Activated CD4-positive, CD25-positive, alpha-beta regulatory T cell treated with anti-CD3 and anti-CD28 coated beads, Interleukin-2, amount 50 U/mL, for 16 hours (primary cell): ENCODE measurements at places on chromosomes 12 and 14.
A peak's percentile ranks its signal among the peaks of the same experiment; 100 is the strongest.

- DNase-seq: peak; percentile 50
Observed at GRCh38 chr14:50830932-50831725, at the start of gene NIN. Gene NIN, minus strand, starts transcription at chr14:50831162. Its CDS starts 9,106 bp downstream, at chr14:50822056.

DNA sequence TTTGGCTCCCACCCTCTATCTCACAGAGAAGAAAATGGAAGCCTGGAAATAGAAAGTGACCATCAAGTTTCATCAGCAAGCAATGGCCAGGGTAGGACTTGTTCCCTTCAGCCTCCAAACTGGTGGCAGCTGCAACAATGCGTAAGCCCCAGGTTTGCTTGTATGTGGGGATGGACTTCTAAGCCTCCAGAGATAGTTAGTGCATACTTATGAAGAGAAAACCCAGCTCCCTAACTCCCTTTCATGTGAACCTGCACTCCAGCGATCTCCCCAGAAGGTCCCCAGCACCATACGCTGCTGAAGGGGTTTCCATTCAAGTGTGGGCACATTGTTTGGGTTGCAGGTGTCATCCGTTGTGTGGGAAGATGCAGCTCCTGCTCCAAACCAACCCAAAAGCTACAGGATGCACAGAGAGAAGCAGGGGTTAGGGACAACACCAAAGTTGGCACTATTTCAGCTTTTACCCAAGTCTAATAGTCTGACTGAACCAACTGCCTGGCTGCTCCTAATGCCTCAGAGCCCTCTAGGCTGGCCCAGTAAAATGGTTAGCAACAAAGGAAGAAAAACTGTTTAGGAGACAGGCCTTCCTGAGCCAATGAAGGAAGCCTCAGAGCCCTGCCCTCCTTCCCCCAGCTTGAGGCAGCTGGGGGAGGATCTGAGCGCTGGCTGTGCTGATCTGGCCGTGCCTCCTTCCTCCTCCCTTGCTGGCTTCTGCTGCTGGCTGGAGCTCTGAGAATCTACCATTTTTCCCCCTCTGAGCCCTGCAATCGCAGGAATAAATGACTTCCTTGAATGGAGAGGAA lies 12.3 kb downstream of the ZFP36L1 start:
- no peak for DNase-seq

GRCh38 chr12:53045696-53046045 lies 4.2 kb upstream of the TNS2 start:
- no peak for DNase-seq

DNA sequence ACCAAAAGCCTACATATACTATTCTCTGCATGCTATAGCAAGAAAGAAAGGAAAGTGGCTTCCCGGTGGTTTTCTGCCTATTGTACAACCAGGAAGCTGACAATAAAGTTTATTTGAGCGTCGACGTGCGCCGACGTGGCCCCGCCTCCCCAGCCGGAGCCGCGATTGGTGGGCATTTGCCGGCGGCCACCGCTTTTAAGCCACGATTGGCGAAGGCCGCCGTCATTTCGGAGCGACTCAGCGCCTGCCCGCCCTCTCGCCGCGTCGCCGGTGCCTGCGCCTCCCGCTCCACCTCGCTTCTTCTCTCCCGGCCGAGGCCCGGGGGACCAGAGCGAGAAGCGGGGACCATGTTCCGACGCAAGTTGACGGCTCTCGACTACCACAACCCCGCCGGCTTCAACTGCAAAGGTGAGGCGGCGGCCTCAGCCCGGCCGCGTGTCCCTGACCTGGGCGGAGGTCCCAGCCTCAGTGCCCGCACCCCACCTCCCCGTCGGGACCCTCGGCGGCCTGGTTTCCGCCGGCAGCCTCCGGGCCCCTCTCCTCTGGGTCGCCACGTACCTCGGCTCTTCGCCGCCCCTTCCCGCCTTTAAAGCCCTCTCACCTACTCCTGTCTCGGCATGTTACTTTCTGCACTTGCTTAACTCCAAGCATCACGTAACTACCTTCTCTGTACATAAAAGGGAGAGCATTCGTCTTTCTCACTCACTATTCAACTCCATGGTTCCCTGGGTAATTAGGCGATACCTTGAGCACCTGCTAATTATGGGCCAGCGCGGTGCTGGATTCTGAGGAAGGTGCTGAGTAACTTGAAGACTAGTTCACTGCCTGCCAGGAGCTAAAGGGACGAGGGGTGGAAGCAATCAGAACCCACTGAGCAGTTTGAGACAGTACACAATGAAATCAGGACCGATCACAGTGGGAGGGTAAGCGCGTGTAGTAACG lies at the start of gene RTRAF:
TSS of gene RTRAF (plus strand) at position 254 of the 942 bp plus-strand sequence. CDS start at position 348, 94 bp downstream.
- peak; percentile 81 for DNase-seq

DNA sequence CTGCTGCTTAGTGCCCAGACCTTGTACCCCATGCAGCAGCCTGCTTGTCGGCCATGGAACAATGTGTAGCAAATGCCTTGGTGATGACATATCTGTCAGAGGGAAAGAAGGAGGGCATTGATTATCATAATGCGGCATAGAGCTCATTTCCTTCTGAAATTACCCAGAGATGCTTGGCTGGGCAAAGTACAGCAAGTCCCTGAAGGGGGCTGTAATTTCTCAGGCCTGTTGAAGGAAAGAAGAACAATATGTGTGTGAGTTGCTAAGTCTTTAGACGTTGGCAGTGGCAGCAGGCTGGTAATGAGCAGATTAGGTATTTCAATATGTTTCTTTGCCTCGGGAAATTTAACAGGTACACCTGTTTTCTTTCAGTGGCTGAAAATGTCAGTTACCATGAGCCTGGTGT lies 128.6 kb downstream of the CRADD start:
- no peak for DNase-seq
